SHP77 (cell line): ENCODE measurements at places on chromosomes 2 and 18.

GRCh38 chr2:173109253-173110188 is 33.9 kb downstream of the MAP3K20 start:
- no peak for DNase-seq

- DNase-seq, result no peak
These were observed 77.3 kb downstream of the SRBD1 start for GRCh38 chr2:45533771-45534170.

- no peak for DNase-seq
These were observed 3.0 kb downstream of the DPP4 start for GRCh38 chr2:162071001-162071400.

DNA sequence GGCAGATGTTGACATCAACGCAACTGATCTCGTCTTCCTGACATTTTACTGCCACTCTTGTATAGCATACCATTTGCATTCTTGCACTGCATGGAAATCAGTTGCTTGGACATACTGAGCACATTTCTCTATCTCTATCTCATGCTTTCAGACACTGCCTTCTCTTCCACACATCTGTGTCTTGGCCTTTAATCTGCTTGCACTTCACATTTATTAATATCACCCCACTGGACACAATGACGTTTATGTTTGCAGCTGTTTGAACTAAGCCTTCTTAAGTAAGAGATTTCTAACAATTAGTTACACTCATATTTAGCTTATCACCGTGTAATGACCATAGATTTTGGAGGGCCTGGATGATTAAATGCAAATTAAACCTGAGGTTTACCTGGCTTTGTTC is 229.8 kb upstream of the CDH19 start:
- DNase-seq, result no peak

GRCh38 chr2:229927817-229928321 is 5.6 kb downstream of the FBXO36 start:
- DNase-seq, result no peak

- DNase-seq, result no peak
These were observed 2083.1 kb upstream of the PIK3C3 start for GRCh38 chr18:39871961-39872360.

DNA sequence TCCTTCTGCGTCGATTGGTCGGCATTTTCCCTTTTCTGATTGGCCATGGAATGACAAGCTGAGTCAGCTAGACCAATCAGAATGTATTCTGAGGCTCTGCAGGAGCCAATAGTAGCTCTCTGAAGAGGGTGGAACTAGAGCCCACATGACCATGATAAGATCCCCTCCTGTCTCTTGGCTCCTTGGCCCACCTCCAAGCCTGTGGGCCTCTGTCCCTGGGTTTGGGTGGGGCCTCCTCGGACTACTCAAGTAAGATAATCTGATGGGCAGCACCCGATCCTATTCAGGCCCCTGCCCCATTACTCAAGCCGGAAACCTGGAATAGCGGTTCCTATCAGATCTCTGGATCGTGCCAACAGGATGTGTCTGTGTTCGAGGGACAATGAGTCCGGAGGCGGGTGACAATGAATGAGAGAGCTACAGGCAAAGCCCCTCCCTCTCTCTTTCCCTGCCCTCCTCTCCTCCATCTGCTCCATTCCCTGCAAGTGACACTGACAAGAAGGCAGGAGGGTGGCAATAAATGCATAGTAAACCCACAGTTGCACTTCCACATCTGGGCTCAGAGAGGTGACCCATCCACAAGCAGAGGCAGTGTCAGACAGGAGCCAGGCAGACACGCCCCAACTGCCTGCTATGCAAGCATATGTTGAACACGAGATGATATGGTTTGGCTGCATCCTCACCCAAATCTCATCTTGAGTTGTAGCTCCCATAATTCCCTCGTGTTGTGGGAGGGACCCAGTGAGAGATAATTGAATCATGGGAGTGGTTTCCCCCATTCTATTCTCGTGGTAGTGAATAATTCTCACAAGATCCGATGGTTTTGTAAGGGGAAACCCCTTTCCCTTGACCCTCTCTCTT is 114.7 kb downstream of the TNS1 start:
- DNase-seq, result no peak

DNA sequence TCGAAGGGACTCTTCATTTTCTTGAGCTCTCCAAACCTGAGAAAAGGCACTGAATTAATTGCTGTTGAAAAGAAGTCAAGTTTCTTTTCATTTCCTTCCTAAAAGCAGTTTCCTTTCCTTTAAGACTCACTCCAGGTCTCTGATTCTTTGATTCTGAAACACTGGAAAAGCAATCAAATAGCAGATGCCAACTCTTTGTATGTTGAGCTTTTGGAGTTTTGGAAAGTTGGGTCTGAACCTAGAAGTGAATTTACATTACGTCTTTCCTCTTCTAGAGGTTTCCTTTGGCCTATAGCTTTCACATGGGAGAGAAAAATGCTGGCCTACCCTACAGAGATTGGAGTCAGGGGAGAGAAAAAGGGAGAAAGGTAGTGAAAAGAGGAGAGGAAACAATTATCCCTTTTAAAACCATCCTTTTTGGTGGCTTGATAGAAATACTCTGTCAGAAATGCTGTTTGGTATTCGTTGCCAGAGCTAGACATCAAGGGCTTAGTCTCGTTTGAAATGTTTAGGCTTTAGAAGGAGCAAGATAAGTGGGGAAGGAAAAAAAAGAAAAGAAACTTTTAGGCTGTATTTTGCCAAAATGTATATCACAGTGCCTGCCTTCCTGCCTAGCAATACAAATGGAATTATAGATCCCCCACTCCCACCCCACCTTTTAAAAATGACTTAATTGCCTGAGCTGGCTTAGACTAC is 187.7 kb downstream of the PRPF40A start:
- no peak for DNase-seq

GRCh38 chr2:126898636-126899035 is at the start of gene TEX51:
TSS of gene TEX51 (plus strand) at chr2:126898890. CDS start at chr2:126898919, 29 bp downstream.
- DNase-seq, result no peak

GRCh38 chr2:83217854-83218253 is 1241.2 kb downstream of the SUCLG1 start:
- no peak for DNase-seq

DNA sequence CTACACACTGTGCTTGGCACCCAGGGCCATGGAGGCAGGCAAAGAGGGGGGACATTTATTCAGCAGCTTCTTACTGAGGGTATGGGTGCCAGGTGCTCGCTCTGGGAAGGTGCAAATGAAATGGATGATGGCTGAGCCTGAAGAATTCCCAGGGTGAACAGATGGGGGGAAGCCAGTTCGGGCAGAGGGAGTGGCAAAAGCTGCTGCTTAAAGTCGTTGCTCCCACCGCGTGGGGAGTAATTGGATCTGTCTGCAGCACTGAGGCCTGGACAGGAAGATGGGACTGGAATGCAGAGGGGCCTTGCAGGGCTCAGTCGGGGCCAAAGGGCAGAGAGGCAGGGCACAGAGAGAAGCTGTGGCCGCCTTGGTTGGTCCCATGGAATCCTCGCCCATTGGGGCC is 51.2 kb downstream of the NEDD4L start:
- DNase-seq, result no peak

DNA sequence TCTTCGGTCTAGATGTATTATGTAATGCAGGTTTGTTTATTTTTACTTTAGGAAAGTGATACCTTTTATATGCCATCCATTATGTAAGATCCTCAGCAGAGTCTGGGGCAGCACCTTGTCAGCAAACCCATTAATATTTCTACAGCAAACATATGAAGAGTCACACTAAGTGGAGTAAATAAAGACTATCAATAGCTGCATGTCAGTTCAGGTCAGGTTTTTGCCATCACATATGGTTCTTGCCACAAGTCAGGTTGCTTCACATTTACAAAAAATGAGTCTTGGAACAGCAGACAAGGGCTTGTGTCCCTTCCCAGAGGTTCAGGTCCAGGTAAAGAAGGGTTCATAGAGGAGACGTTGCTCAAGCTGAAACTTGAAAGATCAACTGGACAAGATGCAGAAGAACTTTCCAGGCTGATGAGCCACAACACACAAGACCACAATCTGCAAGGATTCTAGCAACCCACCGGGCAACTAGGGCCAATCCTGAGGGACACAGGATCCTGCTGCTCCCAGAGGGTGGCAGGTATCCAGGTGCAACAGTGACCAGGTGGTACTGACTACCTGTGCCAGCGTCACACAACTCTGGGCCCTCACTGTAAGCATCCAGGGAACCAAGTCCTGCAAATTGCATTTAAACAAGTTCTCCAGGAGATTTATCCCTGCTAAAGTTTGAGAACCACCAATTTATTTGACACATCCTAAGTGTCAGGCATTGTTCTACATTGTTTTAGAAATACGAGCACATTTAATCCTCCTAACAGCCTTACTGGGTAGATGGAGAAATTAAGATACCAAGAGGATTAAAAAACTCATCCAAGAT is 215.8 kb downstream of the ALPK2 start:
- no peak for DNase-seq

DNA sequence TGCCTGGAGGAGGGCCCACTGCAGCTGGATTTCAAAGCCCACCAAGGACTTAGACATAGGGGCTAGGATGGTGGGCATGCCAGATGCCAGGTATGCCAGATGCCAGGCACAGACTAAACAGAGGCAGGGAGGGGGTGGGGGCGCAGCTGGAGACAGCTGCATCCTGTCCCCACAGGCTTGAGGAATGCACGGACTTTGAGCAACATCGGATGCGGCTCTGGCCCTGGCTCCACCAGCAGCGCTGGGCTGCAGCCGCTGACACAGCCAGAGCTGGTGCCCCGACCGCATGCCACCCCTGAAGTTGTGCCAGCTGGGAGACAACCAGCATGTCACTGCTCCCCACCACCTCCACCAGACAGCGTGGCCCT is 39.5 kb downstream of the AQP12A start:
- DNase-seq, result no peak

DNA sequence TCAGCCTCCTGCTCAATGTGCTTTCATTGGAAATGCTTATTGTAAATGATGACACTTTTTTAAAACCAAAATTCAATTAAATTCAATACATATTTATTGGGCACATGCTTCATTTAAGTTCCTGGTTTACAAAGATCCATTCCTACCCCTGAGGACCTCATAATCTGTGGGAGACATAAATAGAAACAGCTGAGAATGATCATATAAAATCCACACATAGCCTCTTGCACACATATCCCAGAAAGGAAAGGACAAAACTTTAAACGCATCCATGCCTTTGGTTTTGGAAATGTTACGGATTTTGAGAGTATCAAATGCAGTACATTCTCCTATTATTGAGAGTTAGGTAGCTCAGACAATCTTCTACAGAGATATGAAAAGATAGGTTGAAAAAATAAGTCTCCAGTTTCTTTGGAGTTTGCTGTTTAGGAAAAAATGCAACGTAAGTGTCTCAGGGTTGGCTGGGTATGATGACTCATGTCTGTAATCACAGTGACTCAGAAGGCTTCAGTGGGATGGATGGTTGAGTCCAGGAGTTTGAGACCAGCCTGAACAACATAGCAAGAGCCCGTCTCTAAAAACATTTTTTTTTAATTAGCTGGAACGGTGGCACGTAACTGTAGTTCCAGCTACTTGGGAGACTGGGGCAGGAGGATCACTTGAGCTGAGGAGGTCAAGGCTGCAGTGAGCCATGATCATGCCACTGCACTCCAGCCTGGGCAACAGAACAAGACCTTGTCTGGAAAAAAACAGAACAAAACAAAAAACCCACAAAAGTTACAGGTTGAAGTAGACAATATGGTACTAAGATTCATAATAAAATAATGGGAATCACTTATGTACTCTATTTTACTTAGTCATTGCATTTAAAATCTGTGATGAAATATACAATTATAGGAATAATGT is 3.9 kb upstream of the PRELID3A start:
- DNase-seq, result no peak

- DNase-seq, result no peak
These were observed 143.4 kb downstream of the NDUFA10 start for GRCh38 chr2:239881561-239882320.

DNA sequence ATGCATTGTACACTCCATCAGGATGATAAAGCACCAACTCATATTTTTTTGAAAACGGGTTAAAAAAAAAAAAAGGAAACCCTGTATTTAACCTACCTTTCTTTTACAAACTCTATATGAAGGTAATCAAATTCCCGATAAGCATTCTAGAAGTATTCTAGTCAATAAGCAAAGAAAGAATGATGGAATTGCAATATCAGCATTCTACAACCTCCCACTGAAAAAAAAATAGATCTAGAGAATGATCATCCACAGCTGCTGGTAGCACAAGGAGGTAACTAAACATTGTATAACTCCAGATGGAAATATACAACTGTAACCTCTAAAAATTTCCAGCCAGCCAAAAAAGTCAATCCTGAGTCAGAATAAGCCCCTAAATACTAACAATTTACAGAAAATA is 95.3 kb upstream of the DCC start:
- no peak for DNase-seq

DNA sequence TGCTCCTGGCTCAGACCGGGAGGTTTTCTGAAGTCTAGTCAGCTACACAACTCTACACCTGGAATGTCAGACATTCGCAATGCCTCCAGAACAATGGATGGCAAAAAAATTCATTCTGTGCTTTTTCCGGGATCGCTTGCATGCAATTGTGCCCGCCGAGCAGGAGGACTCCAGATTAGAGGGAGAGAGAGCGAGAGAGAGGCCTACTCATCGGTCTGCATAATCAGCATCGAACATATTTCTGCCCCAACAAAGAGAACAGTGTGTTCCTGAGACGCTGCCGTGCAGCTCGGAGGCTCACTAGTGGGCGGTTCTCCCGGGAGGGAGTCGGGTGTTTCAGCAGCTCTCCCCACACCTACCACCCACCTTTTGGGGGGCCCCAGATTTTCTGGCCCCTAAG is 117.1 kb downstream of the KLHL29 start:
- DNase-seq, result no peak

GRCh38 chr2:215794829-215795546 is 218.4 kb downstream of the MREG start:
- no peak for DNase-seq
